Testis (tissue), 5 donors: ENCODE measurements at places on chromosomes 1 and 21. TPM values are rescaled to one million over a fixed set of nuclear protein-coding genes. Genes with fewer than 3 reads are reported as not detected.
A peak's percentile ranks its signal among the peaks of the same experiment; 100 is the strongest.

DNA sequence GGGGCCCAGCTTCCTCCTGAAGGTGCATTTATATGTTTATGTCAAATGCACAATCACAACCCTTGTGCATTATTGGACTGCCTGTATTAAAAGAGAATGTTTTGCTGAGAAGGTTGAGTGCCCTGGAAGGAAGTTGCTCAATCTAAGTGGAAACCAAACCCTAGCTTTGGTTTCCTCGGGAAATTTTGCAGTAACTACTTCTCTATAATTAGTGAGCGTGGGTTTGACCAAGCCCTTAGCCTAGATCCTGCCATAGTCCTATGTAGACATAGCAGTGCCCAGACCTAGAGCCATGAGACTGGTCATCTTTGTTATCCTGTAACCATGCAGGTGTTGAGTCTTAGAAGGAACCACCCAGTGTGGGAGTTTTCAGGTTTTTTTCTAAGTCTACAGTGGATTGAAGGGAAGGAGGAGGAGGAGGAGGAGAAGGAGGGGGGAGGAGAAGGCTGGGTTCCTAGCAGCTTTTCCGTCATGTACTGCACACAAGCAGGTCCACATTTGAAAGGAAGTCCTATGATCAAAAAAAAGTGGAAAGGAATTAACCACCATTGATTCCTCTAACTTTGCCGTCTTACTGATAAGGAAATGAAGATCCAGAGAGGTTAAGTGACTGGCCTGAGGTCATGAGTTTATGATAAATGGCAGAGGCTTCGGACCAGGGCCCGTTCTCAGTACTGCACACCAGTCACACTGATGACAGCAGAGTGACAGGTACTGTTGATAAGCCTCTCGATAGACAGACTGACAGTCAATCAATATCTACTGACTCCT, 72.2 kb upstream of the LYST start:
- peaks cover 12% of the 10 kb centered on the region for H3K4me1 ChIP-seq
- H3K4me3 ChIP-seq, result no peak overlapping the region
- DNase-seq, result no peak
- no peak overlapping the region for H3K27ac ChIP-seq

GRCh38 chr1:75615613-75616435, 4.9 kb upstream of the SLC44A5 start:
- no peaks in the 10 kb centered on the region for H3K27me3 ChIP-seq
- no peaks in the 10 kb centered on the region for H3K36me3 ChIP-seq
- H3K4me3 ChIP-seq, result peak overlapping the region; percentile 29
- no peak overlapping the region for H3K27ac ChIP-seq
- DNase-seq, result peak; percentile 29

GRCh38 chr1:245512980-245513578, 358.3 kb downstream of the KIF26B start:
- no peaks in the 10 kb centered on the region for H3K27me3 ChIP-seq
- H3K36me3 ChIP-seq, result no peaks in the 10 kb centered on the region
- no peak overlapping the region for H3K4me3 ChIP-seq
- no peak overlapping the region for H3K27ac ChIP-seq
- no peaks in the 10 kb centered on the region for H3K4me1 ChIP-seq
- no peak for DNase-seq

DNA sequence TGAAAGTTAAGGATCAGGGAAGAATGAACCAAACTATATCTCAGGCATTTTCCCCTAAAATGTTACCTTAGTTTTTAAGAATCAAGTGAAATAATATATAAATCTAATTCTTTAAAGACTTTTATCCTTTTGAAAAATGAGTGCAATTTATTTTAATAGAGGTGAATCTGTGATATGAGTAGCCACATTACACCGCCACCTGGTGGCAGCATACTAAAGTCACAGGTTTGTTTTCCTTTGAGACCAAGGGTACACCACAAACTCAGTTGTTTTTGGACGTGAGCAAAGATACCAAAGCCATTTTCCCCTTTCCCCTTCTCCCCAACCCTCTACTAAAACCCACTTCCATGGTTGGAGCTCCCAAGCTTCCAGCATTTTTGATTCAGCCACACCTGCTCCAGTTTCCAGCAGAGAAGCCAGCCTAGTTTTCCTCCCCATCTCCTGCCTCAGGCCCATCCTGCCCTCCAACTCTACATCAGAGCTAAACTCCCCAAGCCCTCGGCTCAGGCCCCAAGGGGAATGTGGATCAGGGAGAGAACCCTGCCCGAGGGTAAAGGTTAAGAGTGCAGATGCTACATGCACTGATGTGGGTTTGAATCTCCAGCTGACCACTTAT, 22.9 kb upstream of the LDLRAP1 start:
- H3K36me3 ChIP-seq, result no peaks in the 10 kb centered on the region
- no peak overlapping the region for H3K4me3 ChIP-seq
- H3K4me1 ChIP-seq, result no peaks in the 10 kb centered on the region
- no peak overlapping the region for H3K27ac ChIP-seq
- H3K27me3 ChIP-seq, result no peaks in the 10 kb centered on the region

GRCh38 chr1:208009303-208009702, 98.4 kb upstream of the CD34 start:
- H3K27me3 ChIP-seq, result no peaks in the 10 kb centered on the region
- H3K4me3 ChIP-seq, result no peak overlapping the region
- no peaks in the 10 kb centered on the region for H3K36me3 ChIP-seq
- peaks cover 5% of the 10 kb centered on the region for H3K4me1 ChIP-seq
- H3K27ac ChIP-seq, result no peak overlapping the region

DNA sequence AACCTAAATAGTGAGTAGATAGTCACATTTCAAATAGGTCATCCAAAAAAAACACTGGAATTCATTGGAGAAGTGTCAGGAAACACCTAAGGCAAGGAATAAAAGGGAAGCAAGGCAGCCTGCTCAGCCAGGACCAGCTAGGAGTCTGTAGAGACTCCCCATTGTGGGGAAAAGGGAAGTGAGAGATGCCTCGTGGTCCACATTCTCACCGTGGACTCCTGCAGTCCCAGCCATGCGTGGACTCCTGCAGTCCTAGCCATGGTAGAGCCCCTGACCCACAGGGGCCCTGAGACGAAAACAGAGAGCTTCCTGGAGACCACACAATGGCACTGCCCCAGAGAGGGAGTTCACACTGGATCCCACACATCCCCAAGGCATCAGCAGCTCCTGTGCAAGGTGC, 97.5 kb downstream of the LRIG2 start:
- H3K27me3 ChIP-seq, result no peaks in the 10 kb centered on the region
- DNase-seq, result no peak
- no peaks in the 10 kb centered on the region for H3K36me3 ChIP-seq

The C1orf185 gene
- 8.2 TPM for total RNA-seq

The SERTAD4 gene
- total RNA-seq, result 1.9 TPM

- no peaks in the 10 kb centered on the region for H3K27me3 ChIP-seq
- H3K36me3 ChIP-seq, result no peaks in the 10 kb centered on the region
- no peak overlapping the region for H3K4me3 ChIP-seq
Measured at GRCh38 chr1:221230605-221231004, 351.4 kb downstream of the HLX start.

The GPR37L1 gene
- 1.6 TPM for total RNA-seq

- no peaks in the 10 kb centered on the region for H3K4me1 ChIP-seq
- H3K27me3 ChIP-seq, result no peaks in the 10 kb centered on the region
- peak; percentile 72 for DNase-seq
- H3K4me3 ChIP-seq, result peak overlapping the region; percentile 9
- no peaks in the 10 kb centered on the region for H3K36me3 ChIP-seq
Measured at GRCh38 chr1:4652631-4653327, 1.6 kb upstream of the AJAP1 start.

The GATAD2B gene
- total RNA-seq, result 32.1 TPM

GRCh38 chr1:29854700-29855276, 618.5 kb downstream of the PTPRU start:
- H3K27me3 ChIP-seq, result no peaks in the 10 kb centered on the region
- H3K36me3 ChIP-seq, result no peaks in the 10 kb centered on the region
- H3K4me1 ChIP-seq, result peaks cover 12% of the 10 kb centered on the region
- DNase-seq, result no peak
- H3K4me3 ChIP-seq, result no peak overlapping the region

GRCh38 chr1:173355281-173356031, 121.7 kb upstream of the PRDX6 start:
- no peaks in the 10 kb centered on the region for H3K4me1 ChIP-seq
- H3K27me3 ChIP-seq, result no peaks in the 10 kb centered on the region
- DNase-seq, result no peak
- H3K36me3 ChIP-seq, result no peaks in the 10 kb centered on the region
- no peak overlapping the region for H3K4me3 ChIP-seq
- H3K27ac ChIP-seq, result no peak overlapping the region

- no peaks in the 10 kb centered on the region for H3K36me3 ChIP-seq
- no peaks in the 10 kb centered on the region for H3K4me1 ChIP-seq
- no peak for DNase-seq
Measured at GRCh38 chr1:214463596-214463995, 87.8 kb downstream of the PTPN14 start.

DNA sequence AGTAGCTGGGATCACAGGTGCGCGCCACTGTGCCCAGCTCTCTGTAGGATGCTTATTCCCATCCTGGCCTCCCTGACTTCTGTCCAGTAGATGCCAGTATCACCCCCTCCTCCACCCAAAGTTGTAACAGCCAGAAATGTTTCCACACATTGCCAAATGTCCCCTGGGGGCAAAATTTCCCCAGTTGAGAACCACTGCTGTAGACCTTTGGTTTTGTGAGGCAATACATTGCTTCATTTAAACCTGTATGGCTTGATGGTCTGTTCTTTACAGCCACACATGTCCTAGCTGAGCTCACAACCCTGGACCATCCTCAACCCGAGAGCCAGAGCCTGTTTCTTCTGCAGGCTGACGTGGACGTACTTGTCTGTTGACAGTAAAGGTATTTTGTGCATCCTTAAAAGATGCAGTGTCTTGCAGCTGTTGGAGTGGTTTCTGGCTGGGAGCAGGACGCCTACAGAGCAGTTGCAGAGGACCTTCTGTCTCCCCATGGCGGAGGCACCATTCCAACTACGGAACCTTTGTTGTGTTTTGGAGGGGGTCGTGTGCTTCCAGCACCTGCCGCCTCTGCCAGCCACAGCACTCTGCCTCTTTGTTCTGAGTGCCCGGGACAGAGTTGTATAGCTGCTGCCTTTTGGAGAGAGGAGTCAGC, 26.6 kb downstream of the DOP1B start:
- no peaks in the 10 kb centered on the region for H3K36me3 ChIP-seq
- no peak overlapping the region for H3K27ac ChIP-seq
- no peaks in the 10 kb centered on the region for H3K4me1 ChIP-seq
- DNase-seq, result no peak
- no peaks in the 10 kb centered on the region for H3K27me3 ChIP-seq

GRCh38 chr21:46029186-46029924, 47.8 kb downstream of the COL6A1 start:
- peak overlapping the region; percentile 52 for H3K27ac ChIP-seq
- H3K36me3 ChIP-seq, result no peaks in the 10 kb centered on the region
- H3K27me3 ChIP-seq, result no peaks in the 10 kb centered on the region
- peaks cover 11% of the 10 kb centered on the region for H3K4me1 ChIP-seq
- no peak overlapping the region for H3K4me3 ChIP-seq
- no peak for DNase-seq

The ATAD3C gene
- total RNA-seq, result 1.3 TPM

The LCE3E gene
- total RNA-seq, result not detected

The AZIN2 gene
- 68.7 TPM for total RNA-seq

GRCh38 chr1:159141584-159142390, 29.6 kb upstream of the CADM3 start:
- no peaks in the 10 kb centered on the region for H3K4me1 ChIP-seq
- no peaks in the 10 kb centered on the region for H3K27me3 ChIP-seq
- no peaks in the 10 kb centered on the region for H3K36me3 ChIP-seq
- DNase-seq, result no peak
- H3K27ac ChIP-seq, result no peak overlapping the region

The BLACAT1 gene
- 15.5 TPM for total RNA-seq

GRCh38 chr1:209319057-209319432, 264.5 kb upstream of the CAMK1G start:
- H3K4me3 ChIP-seq, result no peak overlapping the region
- H3K4me1 ChIP-seq, result no peaks in the 10 kb centered on the region
- no peaks in the 10 kb centered on the region for H3K36me3 ChIP-seq
- H3K27ac ChIP-seq, result no peak overlapping the region
- DNase-seq, result no peak

The FCRL2 gene
- 0.16 TPM for total RNA-seq

GRCh38 chr21:44072111-44072510, 35.1 kb upstream of the PWP2 start:
- H3K27me3 ChIP-seq, result no peaks in the 10 kb centered on the region
- H3K36me3 ChIP-seq, result no peaks in the 10 kb centered on the region
- H3K4me1 ChIP-seq, result no peaks in the 10 kb centered on the region
- no peak overlapping the region for H3K27ac ChIP-seq

- peaks cover 7% of the 10 kb centered on the region for H3K4me1 ChIP-seq
- no peaks in the 10 kb centered on the region for H3K27me3 ChIP-seq
- peak; percentile 79 for DNase-seq
Measured at GRCh38 chr1:210330279-210330866, 1.7 kb downstream of the HHAT start.

DNA sequence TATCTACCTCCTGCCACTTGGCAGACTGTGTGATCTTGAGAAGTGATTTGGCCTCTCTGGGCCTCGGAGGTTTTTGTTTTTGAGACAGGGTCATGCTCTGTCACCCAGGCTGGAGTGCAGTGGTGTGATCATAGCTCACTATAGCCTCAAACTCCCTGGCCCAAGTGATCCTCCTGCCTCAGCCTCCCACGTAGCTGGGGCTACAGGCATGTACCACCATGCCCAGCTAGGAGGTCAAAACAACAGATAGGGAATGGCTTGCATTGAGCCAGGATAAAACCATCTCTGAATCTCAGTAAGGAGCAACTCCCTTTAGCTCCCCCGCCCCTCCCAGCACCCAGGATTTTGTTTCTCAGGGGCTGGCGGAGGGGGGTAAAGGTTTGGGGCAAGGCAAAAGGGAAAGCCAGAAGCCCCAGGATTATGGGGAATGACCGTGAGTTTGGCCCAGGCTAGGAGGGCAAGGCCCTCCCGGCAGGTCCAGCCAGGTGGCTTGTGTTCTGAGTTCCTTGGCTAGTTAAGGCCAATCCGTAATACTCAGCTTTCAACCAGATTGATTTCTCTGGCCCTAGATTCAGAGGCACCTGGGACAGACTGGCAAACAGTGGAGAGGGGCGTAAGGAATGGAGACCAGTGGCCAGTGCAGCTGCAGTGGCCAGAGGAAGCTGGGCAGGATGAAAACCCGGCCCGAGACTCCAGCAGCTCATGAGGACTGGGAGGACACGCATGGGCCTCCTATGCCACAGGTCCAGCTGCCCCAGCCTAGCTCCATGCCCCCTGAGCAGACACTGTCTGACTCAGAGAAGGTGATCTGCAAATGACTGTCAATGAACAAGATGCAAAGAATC, 130.1 kb downstream of the DMRTB1 start:
- no peaks in the 10 kb centered on the region for H3K27me3 ChIP-seq
- no peaks in the 10 kb centered on the region for H3K4me1 ChIP-seq
- H3K36me3 ChIP-seq, result no peaks in the 10 kb centered on the region
- H3K4me3 ChIP-seq, result no peak overlapping the region
- no peak for DNase-seq
- H3K27ac ChIP-seq, result no peak overlapping the region

DNA sequence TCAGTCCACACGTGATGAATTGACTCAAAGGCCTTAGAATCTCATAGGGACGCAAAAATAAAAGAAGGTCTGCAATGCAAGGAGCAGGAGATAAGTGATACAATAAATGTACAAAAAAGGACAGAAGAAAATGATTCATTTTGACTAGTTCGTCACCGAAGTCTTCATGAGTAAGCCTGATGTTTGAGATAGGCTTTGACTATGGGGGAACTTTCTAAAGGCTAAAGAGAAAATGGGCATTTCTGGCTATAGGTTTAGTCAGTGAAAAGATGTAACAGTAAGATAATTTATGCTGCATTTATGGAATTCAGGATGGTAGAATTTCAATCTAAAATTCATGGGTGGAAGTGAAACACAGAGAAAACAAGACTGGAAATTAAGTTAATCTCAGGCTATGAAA, 163.0 kb downstream of the ADGRL4 start:
- no peaks in the 10 kb centered on the region for H3K4me1 ChIP-seq
- DNase-seq, result no peak
- H3K36me3 ChIP-seq, result no peaks in the 10 kb centered on the region
- H3K4me3 ChIP-seq, result no peak overlapping the region
